ENCODE measurements at places on chromosomes 7 and 10.

GRCh38 chr10:103990121-103990520, 23.2 kb downstream of the SLK start:
- DNase-seq: no peak

DNA sequence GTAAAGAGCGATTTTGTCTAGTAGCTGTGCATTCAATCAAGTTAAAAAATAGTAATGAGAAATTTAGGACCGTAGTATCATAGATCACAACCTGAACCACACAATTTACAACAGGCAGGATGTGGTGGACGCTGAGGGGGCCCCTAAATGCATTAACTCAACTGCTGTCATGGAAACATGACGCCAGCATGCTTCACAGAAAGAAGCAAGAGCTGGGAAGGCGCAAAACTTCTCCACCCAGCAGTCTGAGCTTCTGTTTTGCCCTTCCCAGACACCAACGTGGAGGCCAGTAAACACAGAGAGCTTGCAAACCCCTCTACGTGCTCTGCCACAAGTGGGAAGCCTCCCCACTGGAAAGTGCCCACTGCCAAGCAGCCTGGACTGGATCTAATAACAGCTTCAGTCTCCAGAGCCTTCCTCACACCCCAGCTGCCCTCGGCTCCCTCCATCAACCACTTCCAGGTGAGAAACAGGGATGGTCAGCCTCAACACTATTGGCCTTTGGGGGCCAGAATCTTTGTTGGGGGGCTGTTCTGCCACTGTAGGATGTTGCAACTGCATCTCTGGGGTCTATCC, 151.8 kb downstream of the SFMBT2 start:
- no peak for DNase-seq

GRCh38 chr10:33273295-33274002, 61.0 kb downstream of the NRP1 start:
- DNase-seq: peak; percentile 83

DNA sequence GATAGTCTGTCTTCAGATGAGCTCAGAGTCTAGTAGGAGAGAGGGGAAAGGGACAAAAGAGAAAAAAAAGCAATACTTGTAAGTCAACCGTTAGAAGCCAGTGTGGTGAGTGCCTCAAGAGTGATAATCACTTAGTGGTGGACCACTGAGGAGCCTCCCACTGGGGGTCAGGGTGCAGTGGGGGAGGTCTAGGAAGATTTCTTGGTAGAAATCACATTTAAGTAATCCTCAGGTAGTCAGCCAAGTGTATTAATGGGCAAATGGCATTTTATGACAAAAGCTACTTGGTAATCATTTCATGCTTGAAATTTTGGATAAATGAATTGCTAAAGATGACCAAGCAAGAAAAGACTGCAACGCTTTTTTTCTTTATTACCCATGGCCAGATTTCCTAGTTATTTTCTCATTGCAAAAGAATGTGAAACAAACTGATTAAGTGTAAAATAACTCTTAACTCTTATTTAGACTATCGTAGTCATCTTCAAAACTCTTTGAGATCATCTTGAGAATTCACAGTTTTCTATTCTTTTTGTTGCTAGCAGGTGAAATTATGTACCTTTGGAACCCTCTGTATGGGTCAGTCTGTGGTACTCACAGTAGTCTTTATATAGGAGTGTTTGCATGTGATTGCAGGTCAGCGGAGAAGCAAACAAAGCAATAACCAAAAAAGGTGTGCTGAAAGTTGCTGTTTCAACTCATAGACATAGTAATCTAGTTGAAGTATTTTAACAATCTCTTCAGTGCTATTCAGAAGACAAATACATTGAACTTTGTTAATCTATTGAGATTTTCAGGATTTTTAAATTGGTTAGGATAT, 63.9 kb downstream of the PPP1R9A start:
- DNase-seq: no peak

DNA sequence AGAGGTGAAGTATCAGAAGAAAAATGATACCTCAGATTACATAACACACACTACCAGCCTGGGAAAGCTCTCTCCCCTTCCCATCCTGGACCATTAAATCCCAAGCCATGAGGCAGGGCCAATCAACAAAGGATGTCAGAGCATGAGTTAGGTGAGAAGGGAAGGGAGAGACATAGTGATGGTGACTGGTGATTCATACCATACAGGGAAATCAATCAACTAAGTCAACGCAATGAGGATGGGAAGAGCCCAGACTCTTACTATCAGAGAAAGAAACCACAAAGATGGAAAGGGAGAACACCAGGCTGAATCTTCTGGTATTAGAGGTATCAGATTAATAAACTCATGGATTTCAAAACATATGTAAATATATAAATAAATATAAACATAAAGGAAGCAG, 185.4 kb downstream of the KMT2E start:
- DNase-seq: no peak

- no peak for DNase-seq
Measured at GRCh38 chr7:143454091-143454680, 10.9 kb downstream of the TAS2R60 start.

DNA sequence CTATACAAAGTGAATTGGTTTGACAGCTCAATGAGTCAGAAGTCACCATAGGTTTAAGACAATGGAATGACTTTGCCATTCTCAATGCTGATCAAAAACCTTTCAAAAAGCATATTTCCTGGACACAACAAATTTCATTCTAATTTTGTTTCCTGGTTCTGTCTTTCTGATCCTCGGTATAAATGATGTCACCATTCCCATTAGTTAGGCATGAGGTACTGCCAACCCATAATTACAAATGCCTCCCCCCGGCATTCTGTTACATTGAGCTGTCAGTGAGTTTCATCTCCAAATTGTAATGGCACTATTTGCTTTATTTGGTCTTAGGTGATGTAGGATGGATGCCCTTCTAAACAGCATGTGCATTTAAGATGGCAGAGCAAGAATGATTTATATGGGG, 81.7 kb upstream of the NFE2L3 start:
- no peak for DNase-seq

DNA sequence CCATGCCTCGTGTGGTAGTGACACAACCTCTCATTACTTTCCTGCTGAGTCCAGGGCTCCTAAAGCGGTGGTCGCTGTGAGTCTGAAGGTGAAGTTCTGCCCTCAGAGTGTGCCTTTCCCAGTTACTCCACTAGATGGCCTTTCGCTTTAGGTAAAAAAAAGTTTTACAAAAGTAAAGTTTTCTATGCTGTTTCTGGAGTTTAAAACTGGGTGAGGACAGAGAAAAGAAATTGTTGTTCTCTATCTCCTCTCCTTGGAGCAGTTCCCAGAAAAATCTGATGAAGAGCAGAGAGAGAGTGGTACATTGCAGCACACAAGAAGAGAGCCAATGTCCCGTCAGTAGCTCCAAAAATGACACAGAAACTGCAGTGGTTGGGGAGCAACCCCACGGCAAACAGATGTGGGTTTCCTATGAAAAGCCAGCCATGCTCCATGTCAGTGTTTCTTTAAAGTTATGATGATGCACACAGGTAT, 257.1 kb downstream of the GLI3 start:
- DNase-seq: no peak

DNA sequence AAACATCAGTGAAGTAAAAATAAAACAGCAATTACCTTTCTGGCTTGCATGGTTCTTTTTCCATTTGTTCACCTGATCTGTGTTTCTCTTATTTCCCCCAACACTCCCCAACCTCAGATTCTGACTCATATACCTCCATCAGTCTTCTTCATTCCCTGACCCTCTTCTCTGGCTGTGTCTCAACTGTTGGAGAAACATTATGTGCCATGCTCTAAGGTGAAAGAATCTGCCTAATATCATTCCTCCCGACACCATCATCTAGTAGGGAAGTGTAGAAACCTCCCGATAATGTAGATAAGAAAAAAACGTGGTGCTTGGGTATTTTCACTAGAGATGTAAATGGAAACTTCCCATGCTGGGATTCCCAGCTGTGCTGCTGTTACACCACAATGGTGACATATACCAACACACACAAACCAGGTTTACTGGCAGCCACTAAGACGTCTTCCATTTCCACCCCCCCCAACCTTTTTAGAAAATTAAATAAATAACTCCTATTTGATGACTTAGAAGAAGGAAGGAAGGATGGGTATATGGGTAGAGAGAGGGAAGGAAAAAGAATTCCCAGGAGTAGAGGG, 63.4 kb downstream of the OSBPL3 start:
- DNase-seq: no peak

DNA sequence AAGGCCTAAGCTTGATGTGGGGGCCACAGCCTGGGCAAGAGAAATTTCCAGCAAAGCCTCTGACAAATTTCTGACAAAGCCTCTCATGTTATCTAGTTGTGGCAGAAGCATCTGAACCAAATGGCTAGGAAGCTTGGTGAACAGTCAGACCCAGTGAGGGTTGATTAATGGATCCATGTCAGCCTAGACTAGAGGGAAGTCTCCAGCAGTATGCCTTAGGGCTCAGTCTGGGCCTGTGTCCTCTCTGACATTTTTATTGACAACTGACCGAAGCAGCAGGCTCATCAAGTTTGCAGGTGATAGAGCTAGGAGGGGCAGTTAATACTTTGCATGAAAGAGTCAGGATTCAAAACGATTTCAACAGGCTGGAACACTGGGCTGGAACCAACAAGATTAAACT, 25.3 kb downstream of the HIF1AN start:
- no peak for DNase-seq

- no peak for DNase-seq
Measured at GRCh38 chr7:116672596-116673456, 830 bp downstream of the MET start.

GRCh38 chr7:75963381-75963995, 30.9 kb downstream of the TMEM120A start:
- DNase-seq: no peak

GRCh38 chr7:91276909-91277308, 12.7 kb downstream of the FZD1 start:
- no peak for DNase-seq

- DNase-seq: no peak
Measured at GRCh38 chr10:96695366-96695765, 24.9 kb downstream of the PIK3AP1 start.

DNA sequence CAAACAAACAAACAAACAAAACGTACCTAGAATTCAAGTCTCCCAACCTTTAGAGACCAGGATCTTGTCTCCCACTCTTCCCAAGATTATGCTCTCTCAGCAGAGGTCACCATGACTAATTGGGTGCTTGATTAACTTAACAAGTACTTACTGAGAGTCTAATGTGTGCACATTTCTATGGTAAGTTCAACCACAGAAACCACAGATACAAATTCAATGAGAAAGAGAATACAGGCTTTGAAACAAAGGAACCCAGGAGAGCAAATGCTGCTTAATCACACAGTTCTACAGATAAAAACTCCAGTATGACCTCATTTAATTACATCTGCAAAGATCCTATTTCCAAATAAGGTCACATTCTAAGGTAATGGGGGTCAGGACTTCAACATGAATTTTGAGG, 142.8 kb downstream of the DNAJC1 start:
- no peak for DNase-seq

DNA sequence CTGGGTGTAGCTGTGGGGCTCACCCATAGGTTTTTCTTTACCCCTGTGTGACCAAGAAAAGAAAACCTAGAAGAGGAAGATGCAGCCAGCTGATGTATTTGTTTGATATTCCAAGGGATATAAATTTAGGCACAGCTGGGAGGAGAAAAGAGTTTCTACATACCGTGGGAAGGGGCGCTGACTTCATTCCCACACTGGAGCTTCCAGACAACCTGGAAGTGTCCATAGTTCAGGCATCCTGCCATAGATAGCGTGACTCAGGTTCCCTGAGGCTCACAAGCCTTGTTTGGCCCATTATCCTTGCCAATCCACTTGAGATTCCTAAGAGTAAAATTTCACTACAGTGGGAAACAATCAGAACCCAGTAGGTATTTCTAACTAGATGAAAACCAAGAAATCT, 371.7 kb upstream of the NRP1 start:
- DNase-seq: no peak

DNA sequence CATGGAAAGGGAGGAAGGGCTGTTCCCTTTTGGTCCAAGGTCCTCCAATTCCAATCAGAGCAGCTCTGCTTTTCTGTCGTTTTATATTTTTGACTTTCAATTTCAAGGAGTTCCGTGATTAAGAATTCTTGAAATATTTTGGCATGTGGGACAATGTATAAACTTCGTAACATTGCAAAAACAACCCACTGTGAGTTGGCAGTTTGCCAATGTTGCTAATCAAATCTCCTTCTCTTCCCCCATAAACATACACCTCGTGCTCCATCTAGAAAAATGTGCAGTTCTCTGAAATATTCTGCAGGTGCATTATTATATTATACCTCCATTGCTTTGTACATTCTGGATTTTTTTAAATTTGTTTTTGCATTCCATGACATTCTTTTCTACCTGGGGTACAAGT, 49.8 kb downstream of the POU6F2 start:
- DNase-seq: no peak

- peak; percentile 28 for DNase-seq
Measured at GRCh38 chr10:101967713-101968112, 88.3 kb downstream of the ARMH3 start.

- no peak for DNase-seq
Measured at GRCh38 chr10:116665541-116666125, 44.9 kb downstream of the PNLIPRP2 start.

DNA sequence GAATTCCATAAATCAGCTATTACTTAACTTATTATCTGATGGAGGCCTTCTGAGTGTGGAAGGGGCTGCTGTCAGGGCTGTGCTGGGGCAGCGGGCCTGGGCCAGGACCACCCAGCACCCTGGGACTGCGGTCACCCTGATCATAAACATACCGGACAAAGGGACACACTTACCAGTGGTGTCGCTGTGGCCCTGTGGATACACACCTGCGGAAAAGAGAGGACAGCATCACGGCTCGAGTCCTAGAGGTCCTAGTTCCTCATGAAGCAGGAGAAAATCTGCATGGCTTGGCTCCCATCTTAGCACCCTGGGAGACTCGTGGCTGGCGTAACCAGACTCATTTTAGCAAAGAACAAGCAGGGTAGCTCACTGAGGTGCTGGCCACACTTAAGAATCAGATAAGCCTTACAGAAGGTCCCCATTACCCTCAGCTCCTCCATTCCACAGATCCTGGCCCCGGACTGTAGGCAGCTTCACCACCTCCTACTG, 17.7 kb downstream of the IL15RA start:
- no peak for DNase-seq

DNA sequence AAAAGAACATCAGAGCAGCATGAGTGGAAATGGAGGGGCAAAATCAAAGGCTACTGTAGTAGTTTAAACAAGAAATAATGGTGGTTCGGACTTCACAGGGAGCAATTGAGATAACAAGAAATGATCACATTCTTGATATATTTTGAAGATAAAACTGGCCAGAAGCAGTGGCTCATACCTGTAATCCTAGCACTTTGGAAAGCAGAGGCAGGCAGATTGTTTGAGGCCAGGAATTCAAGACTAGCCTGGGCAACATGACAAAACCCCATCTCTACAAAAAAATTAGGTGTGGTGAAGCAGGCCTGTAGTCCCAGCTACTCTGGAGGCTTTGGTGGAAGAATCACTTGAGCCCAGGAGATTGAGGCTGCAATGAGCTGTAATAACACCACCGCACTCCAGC, 22.9 kb downstream of the EEF1AKMT2 start:
- DNase-seq: no peak

DNA sequence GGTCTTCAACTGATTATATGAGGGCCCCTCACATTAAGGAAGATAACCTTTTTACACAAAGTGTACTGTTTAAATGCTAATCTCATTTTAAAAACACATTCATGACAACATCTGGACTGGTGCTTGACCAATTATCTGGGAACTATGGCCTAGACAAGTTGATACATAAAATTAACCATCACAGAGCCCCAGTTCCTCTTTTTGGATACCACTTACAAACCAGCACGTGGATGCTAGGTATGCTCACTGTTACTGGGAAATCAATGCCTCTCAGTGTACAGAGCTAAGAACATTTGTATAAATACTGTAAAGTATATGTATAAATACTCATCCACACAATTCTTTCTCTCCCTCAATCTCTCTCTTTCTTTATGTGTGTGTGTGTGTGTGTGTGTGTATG, 1217.8 kb upstream of the LRRTM3 start:
- no peak for DNase-seq

GRCh38 chr10:32985775-32986350, 27.8 kb upstream of the ITGB1 start:
- DNase-seq: no peak

Data from SJSA1 (cell line).